Gastrocnemius medialis (tissue), 4 donors: ENCODE measurements at places on chromosomes 4 and X. TPM values are rescaled to one million over a fixed set of nuclear protein-coding genes. Genes with fewer than 3 reads are reported as not detected.

GRCh38 chr4:29711226-29711625 lies 1008.9 kb upstream of the PCDH7 start:
- no peak for DNase-seq

DNA sequence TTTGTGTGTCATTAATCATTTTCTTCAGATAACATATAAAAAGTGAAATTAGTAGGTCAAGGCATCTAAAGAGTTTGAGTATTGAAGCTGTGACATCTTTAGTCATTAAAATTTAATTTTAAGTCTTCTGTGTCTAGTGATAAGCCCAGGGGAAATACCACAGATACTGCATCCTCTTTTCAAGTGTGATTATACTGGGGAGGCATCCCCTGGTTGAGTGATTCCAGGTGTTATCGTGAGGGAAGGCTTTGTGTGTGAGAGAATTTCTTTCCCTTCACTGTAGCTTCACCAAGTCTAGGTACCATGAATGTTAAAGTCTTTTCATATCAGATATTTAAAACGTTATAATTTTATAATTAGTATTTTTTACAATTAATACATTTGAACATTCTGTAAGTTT lies 193.4 kb downstream of the FRAS1 start:
- DNase-seq = no peak

Gene SORCS2
- 0.10 TPM for total RNA-seq

DNA sequence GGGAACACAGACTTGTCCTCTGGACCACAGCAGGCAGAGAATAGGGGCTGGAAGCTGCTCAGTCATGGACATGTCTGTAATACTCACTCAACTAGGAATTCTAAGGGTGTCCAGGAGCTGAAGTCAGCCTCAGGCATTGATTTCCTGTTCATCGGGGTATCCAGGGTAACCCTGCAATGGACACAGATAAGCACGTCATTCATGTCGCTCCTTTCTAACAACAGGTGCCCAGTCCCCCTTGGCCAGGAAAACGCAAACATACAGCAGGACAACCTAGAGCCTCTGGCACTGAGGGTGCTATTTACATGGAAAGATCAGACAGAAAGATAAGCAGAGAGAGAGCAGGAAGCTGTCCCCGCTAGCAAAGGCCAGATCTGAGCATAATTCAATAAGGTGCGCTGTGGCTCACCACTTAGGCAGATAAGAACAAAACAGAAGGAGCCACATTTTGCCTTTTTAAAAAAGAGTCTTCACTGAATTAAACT lies 21.3 kb downstream of the QDPR start:
- no peak for DNase-seq

Gene ZNF157
- total RNA-seq = not detected

Gene POU4F2
- total RNA-seq = not detected

GRCh38 chr4:132001542-132001941 lies 1147.6 kb upstream of the PCDH10 start:
- no peak for DNase-seq

DNA sequence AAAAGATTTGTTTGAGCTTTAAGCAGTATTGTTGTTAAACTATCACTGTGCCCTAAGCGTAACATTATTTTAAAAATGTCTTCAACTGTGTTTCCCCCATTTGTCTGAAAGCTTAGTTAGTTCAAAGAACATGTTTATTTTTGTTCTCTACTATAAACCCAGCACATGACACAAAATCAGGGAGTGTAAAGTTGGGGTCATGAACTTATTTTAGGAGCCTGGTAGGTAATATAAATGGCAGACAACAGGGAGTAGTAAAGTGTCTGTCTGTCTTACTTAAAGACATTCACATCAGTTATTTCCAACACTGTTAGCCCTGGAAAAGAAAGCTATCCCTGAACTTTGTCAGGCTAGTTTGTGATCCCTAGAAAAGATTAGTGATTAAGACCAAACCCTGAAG lies 3.9 kb downstream of the AIMP1 start:
- no peak for DNase-seq

Gene CFP
- 0.51 TPM for total RNA-seq

GRCh38 chr4:177251237-177251636 lies 58.4 kb upstream of the NEIL3 start:
- no peak for DNase-seq

GRCh38 chr4:119027811-119028210 lies 107.8 kb upstream of the MYOZ2 start:
- peak; percentile 47 for DNase-seq

GRCh38 chr4:23038626-23039491 lies 346.1 kb downstream of the GBA3 start:
- no peak for DNase-seq

DNA sequence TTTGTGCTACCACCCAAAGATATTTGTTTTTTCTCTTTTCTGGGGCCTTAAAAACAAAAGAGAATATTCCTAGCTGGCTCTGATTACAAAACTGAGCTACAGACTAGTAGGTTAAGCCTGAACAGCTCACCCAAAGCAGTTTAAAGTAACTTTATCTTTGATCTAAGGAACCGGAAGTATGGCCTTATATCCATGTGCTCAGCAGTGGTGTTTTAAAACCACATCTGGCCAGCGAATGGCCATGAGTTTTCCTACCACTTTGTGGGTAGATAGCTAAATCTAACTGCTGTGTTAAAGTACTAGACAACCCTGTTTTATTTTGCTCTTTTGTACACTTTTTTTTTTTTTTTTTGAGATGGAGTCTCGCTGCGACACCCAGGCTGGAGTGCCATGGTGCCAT lies 24.6 kb downstream of the ADGRG4 start:
- DNase-seq = no peak

DNA sequence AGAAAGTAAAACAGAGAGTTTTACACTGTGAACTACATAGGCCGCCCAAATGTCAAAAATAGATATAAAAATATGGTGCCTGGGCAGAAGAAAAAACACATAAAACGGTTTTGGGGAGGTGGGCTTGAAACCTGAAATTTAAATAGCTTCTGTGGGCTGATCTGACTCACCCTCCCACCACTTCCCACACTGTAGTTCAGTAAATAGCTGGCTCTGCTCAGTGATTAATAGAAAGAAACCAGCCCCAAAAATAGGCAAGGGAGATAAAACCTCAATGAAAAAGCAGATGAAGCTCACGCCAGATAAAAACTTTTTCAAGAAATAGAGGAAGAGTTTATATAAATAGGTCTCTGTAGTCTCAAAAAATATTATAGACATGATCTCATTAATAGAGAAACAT lies 13.2 kb upstream of the COX7B2 start:
- no peak for DNase-seq

GRCh38 chrX:79361192-79361870 lies 5.8 kb downstream of the ITM2A start:
- no peak for DNase-seq

DNA sequence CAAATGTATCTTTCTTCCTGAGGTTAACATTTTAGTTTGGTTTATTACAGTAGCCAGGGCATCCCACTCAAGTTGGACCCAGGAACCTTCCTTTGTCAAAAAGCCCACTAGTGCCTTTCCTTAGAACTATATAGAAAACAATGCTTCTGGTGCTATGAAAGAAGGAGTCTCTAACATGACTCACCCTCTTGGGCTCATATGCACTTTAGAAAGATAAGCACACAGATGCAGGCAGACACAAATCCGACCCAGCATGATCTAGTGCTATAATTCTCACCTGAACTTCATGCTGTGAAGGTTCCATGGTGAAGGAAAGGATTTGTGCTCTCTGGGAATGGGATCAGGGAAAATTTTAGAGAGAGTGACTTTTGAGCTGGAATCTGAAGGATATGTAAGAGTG lies 289.4 kb downstream of the ANKRD50 start:
- no peak for DNase-seq

- DNase-seq = no peak
These were observed 84.0 kb upstream of the PPP2R3B start for GRCh38 chrX:470686-471085.

Gene SLITRK4
- total RNA-seq = 23.9 TPM

Gene TRIM2
- 7.2 TPM for total RNA-seq

DNA sequence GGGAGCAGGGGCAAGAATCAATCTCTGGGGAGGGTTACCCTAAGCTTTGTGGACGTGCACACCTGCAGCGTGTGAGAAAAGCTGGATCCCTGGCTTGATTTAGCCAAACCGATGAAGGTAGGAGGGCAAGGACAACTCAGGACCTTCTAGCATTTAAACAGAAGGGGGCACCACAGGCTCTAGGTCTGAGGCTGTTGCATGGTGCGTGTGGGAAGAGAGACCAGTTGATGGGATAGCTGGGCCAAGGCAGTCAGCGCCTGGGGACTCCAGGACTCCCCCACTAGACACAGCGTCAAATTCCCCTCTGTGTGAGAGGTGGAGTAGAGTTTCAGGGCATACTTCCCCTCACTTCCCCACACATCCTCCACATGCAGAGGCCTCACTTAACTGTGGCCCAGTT lies 4.3 kb downstream of the GABRQ start:
- DNase-seq = no peak

- no peak for DNase-seq
These were observed 737.1 kb downstream of the FAT4 start for GRCh38 chr4:126051689-126052424.

GRCh38 chr4:165150545-165150944 lies 37.9 kb upstream of the TMEM192 start:
- DNase-seq = no peak

DNA sequence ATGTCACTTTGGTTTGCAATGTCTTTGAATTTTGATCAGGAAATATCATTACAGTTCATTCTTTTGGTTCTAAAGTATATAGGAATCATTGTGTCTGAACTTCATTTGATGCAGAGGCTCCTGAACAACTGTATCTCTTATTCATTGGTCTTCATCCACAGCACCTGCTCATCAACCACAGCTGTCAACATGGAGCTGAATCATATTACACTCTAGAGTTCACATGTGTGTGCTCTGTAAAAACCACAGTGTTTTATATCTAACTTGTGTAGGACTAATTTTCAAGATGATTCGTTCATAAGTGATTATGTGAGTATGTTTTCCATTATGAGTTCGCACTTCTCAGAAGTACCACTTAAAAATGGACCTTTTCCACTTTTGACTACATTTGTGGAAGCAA lies 643.3 kb upstream of the FAM241A start:
- no peak for DNase-seq

GRCh38 chrX:143642426-143642825 lies 6.5 kb upstream of the SLITRK4 start:
- DNase-seq = no peak

Gene SLC49A3
- total RNA-seq = 1.3 TPM

DNA sequence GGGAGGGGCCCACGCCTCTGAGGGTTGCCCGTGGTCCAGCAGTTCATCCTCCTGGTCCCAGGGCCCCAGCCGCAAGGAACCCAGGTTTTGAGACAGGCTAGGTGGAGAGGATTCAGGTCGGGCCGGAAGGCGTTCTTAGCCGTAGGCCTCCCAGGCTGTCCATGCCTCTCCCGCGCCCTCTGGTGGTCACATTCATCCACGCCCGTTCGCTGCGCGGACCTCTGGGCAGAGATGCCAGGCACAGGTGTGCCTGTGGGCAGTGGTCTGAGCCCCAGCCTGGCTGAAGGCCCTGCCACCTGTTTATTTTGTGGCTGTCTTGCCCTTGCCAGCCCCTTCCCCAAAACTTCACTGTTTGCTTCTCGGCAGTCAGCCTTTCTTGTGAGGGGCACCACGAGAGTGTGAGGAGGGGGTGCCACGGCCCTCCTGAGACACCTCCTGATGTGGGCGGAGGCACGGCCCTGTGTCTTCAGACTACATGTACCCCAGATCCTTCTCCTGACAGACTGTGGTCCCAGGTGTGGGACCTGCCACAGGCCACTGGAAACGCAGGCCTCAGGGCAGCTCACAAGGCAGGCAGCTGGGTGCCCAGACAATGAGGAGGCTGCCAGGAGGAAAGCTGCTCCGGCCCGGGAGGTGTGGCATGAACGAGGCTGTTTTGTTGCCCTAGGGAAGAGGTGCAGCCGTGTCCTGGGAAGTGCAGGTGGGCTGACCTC lies 5.0 kb downstream of the UVSSA start:
- peak; percentile 71 for DNase-seq

Gene CHRDL1
- total RNA-seq = 5.5 TPM

DNA sequence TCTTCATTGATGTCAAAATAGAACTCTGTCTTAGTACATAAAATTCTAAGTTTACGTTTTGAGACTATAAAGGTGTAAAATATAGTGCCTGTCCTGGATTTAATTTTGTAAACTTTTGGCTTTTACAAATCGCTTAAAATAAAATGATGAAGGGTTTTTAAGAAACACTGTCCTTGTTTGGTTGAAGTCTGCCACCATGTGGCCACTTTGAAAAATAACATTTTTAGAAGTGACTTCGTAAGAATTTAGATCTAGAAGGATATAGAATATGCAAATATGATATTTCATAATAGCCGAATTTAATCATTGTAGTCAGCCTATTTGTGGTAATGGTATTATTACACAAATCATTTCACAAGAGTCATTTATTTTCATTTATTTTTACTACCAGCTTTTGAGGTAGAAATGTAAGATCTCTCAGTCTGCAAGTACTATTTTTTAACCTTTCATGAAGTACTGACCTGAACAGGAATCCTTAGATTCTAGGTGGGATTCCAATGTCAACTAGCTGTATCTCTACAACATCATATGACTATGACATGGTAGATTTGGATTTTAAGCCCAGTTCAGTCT lies 31.0 kb upstream of the FAT4 start:
- no peak for DNase-seq

Gene GRSF1
- total RNA-seq = 121 TPM

GRCh38 chr4:116374815-116375214 lies 710.6 kb downstream of the TRAM1L1 start:
- DNase-seq = no peak

GRCh38 chr4:179486570-179487335 lies 2044.5 kb upstream of the AGA start:
- no peak for DNase-seq

- no peak for DNase-seq
These were observed 11.9 kb downstream of the CA5B start for GRCh38 chrX:15749642-15750610.

DNA sequence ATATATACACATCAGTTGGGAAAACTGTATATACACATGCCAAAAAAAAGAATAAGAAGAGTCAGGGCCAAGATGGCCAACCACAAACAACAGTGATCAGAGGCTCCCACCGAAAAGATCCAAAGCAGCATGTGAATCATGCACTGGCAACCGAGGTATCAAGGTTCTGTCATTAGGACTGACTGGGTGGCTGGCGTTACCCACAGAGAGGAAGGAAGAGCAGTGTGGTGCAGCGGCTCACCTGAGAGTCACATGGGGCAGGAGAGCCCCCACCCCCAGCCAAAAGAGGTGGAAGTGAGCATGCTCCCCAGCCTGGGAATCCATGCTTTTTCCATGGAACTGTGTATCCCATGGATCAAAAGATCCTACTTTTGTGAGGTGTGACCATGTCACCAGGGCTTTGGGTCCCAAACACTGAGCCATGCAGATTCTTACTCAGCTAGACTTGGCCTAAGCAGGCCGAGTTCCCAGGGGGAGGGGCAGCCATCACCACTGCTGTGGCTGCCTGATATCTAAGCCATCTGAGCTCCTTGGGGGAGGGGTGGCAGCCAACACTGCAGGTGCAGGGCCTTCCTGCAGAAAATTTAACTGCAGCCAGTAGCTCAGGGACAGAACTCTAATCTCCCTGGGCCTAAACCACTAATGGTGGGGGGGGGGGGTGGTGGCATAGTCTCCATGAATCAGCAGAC lies 52.8 kb downstream of the P2RY10 start:
- no peak for DNase-seq

- DNase-seq = no peak
These were observed 92.4 kb downstream of the FHDC1 start for GRCh38 chr4:153028535-153028934.
